Fibroblast of the conjunctiva (primary cell): ENCODE measurements at places on chromosomes 2 and 18.

GRCh38 chr2:173511942-173512341 lies 157.3 kb downstream of the CDCA7 start:
- DNase-seq, result no peak

DNA sequence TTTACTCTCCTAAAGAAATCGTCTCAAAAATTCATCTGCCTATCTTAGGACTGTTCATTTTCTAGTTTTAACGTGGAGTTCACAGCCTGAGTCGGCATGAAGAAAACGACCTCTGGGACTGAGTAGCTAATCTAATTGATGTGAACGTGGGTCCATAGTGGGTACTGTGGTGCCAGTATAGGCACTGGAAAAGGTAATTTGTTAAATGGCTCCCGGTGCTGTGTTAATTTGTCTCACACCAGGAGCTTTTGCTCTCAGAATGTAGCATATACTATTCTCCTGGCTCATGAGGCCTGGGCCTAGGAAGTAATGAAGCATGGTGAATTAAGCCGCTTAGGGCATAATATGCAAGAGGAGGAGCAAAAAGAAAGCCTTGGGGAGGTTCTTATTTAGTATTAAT lies 414.4 kb upstream of the NXPH2 start:
- DNase-seq, result no peak

- no peak for DNase-seq
Observed at GRCh38 chr2:46460241-46460921, 19.0 kb upstream of the TMEM247 start.

DNA sequence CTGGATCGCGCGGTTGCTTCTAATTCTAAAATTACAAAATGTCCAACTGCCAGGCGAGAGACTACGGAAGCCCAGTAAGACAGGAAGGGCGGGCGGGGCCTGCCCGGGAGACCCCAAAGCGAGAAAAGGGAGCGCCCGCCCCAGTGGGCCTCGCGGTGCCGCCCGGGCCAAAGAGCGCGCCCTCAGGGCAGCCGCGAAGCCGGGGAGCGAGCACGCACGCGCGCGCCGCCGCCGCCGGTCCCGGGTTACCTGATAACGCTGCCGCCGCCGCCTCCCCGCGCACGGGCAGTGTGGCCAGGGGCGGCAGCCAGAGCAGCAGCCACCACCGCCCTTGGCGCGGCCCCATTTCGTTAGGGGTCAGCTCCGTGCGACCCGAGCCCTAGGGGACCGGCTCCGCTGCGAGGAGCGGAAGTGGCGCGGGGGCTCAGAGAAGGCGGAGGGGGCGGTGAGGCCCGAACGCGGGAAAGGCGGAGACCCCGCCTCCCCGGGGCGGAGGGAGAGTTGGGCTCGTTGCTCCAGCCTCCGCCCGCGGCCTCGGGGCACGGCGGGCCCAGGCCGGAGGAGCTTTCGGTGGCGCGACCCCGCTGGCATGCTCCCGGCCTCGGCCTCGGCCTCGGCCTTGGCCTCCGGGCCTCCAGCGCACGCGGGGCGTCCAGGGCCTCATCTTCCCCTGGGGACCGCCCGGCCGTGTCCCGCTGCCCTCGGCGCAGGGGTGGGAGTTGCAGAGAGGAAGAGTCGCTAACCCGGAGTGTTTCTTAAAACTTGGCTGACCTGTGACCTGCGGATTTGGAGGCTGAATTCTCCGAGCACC lies at the start of gene NEMP2:
Gene NEMP2, minus strand, starts transcription at position 413 of the 811 bp plus-strand sequence. Its CDS starts 67 bp downstream, at position 346.
- DNase-seq, result peak; percentile 50

- DNase-seq, result peak; percentile 80
Observed at GRCh38 chr2:234632527-234633391, 135.9 kb upstream of the ARL4C start.

GRCh38 chr2:217756375-217757107 lies 246.3 kb downstream of the TNS1 start:
- DNase-seq, result peak; percentile 8

- no peak for DNase-seq
Observed at GRCh38 chr18:14174706-14175085, 42.5 kb upstream of the ZNF519 start.

DNA sequence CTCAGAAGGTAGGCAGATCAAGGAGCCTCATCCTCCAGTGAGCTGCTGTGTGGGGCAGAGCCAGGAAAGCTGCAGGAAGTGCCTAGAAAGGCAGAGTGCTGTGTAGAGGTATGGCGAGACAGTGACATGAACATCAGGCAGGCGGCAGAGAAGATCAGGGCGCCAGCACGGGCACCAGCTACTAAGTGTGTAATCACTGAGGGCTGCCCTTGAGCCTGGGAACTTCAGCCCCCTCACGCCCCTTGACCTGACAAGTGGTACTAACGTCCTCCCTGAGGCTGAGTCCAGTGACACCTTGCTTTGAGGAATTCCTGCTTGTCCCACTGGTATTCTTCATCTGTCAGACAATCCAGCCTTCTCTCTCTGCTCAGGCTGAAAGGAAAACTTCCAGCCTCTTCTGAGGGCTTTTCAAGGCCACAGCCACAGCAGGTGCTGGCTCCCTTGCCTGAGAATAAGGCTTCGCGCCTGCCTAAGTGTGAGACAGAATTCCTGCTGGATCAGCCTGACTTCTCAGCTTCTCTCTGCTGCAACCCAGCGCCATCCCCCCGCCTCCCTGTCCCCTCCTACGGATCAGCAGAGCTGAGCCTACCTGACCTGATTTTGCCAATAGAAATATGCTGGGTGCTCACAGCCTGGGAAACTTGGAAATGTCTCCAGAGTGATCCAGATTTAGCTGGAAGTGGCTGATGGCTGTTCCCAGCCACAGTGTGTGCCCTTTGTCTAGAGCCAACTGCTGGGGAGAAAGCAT lies 148.0 kb downstream of the SMAD7 start:
- DNase-seq, result no peak

- DNase-seq, result no peak
Observed at GRCh38 chr2:241815477-241816430, 6.8 kb downstream of the NEU4 start.

GRCh38 chr2:20467789-20468548 lies 21.1 kb downstream of the RHOB start:
- no peak for DNase-seq

DNA sequence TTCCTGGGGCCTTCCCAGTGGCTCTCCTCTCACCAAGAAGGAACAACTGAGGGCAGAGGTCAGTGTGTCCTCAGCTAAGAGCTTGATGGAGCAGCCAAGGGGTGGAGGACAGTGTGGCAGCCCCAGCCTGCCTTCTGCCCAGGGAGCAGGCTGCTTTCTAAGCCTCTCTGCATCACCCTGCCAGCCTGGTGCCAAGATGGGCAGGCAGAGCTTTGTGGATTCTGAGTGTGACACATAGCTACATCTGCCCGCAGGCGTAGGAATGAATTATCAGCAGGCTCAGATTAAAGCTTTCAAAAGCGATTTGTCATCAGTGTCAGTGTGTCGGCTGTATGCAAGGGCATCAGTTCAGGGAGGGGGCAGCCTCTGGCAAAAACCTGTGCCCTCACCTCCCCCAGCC lies 8.7 kb downstream of the MAL start:
- DNase-seq, result no peak

DNA sequence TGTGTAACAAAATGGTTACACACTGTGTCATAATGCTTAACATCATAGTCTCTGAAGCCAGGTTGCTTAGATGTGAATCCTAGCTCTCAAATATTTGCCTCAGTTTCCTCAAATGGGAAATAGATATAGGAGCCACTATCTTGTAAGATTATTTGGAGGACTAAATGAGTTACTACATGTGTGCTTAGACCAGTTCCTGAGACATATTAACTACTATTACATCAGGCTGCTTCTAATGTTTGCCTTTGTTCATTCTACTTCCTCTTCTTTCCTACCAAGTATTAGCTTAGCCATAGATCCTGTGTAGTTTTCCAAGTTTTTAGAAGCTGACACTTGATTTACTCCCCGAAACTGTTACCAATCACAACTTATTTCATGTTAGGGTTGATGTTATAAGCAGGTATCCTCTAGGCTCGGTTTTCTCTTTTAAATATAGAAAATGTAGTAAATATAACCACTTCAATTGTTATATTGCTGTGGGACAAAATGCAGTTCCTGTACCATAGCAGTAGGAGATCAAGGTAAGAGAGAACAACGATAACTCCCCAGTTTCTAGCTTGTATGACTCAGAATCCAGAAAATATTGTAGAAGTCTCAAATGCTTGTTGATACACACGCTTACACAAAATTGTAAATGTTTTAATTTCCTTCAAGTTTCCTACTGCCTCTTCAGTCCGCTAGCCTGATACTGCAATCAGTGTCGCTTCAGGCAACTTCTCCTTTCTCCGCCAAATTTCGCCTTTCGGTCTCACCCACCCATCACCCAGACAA lies 751 bp upstream of the DNAJC10 start:
- peak; percentile 43 for DNase-seq

DNA sequence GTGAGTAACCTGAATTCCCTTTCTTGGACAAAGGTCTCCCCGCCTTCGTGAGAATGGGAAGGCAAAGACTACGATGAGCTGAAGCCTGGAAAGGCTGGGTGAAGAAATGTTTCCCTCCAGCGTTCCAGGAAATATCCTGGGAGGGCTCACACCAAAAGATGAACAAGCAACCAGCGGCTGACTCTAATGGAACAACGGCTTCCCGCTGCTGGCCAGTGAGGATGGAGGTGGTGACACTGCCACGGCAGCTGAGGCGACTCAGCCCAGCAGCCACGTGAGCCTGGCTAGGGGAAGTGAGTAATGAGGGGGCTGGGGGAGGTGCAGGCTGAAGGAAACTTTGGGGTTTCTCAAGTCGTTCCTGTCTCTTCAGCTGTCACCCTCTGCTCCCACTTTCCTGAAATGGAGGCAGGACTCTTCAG lies 105.0 kb upstream of the SMAD7 start:
- no peak for DNase-seq

GRCh38 chr2:44615950-44616518 lies 254.3 kb downstream of the CAMKMT start:
- no peak for DNase-seq

GRCh38 chr2:46828491-46829230 lies 86.9 kb downstream of the MCFD2 start:
- no peak for DNase-seq

DNA sequence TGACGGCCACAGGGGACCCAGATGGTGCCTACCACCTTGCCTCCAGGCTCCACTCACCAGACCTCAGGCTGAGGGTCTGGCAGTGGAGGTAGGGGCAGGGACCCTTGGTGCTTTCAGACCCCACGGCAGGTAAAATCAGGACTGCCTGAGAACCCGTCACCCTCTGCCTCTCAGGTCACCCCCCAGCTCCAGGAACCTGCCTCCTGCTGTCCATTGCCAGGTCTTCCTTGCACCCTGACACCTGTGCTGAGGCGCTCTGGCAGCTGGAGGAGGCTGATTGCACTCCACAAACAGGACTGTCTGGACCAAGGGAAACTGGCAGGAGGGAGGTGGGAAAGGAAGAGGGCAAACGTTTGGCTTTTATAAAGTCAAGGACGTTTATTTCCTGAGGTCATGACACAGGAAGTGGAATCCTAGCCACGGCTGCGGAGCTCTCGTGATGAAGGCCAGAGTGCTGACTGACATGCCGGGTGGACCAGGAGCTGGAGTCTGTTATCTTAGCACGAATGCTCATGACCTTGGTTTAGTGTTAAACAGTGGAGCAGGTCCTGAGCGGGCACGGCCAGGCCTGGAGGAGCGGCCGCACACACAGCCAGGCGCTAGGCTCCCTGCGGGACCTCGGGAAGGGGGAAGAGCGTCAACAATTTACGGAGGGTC lies 40.5 kb downstream of the ANO7 start:
- no peak for DNase-seq

DNA sequence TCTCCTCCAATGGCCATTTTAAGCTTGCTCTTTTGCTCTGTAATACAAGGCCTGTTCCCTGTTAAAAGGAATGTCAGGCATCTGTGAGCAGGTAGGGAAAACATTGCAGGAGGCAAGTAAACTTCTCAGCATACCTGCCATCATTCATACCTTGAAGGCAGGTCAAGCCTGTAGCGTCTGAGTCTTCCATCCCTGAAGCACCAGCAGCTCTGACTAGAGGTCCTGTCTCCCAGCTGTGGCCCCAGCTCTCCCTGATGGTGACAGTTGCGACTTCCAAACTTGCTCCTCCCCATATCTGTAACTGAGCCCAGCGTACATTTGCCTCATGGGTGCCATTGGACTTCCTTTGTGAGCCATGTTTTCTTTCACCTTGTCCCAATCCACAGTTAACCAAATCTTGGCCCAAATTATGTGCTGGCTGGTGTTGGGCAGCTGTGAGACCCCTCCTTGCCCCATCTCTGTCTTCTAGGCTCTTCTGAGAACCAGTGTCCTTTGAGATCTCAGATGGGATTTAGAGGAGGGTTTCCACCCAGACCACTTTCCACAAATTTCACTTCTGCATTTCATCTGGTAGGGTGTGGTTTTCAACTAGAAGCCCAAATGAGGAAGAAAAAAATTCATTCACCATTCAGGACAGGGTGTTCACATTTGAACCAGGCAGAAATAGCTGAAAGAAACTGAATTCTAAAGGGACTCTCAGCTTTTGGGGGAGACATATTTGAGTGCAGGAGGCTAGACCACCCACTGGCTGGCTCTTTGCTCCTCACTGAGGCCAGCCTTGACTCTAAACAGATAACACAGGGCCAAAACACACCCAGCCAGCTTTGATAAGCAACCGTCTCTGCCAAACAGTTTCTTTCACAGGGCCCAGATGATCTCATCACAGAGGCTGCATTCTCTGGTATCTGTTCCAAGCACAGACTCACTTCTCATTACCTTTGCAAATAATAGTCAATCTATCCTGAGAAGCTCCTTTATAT lies 66.4 kb upstream of the MSH2 start:
- DNase-seq, result no peak

DNA sequence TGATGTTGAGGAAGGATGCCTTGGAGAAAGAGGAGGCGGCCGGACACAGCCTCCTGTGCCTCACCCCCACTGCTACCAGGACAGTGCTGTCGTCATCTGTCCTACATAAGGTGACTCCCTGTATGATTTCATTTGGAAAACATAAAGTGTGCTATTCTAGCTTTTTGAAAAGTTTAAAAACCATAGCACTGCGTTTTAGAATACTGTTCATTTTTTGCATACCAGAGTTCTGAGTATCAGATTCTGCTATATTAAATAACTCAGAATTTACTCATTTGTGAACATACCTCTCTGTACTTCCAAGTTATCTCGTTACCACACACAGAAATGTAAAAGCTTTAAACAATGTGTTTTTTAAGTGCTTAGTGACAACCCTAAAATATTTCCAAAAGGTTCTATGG lies 302.9 kb downstream of the LRRTM1 start:
- DNase-seq, result no peak

DNA sequence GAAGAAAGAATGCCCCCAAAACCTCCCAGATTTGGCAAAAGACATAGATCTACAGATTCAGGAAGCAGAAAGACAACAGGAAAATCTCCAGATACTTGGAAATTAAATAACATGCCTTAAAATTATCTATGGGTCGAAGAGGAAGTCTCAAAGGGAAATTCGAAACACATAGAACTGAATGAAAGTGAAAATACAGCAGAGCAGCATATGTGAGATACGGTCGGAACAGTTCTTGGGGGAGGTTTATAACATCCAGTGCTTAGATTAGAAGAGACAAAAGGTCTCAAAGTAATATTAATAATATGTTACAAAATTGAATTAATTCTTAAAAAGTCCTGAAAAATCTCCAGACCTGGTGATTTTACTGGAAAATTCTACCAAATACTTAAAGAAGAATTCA lies 14.3 kb downstream of the KCNG2 start:
- DNase-seq, result no peak

- no peak for DNase-seq
Observed at GRCh38 chr2:219278655-219279150, 463 bp upstream of the DNAJB2 start.

- DNase-seq, result peak; percentile 14
Observed at GRCh38 chr2:231810905-231811304, 24.7 kb downstream of the COPS7B start.

GRCh38 chr2:232411901-232412629 lies 5.4 kb downstream of the ALPG start:
- DNase-seq, result no peak
